ENCODE measurements at places on chromosomes 16 and 17.

GRCh38 chr16:72203401-72203800, 31.4 kb upstream of the PMFBP1 start:
- H3K4me3 ChIP-seq = peak overlapping the region; percentile 31
- DNase-seq = peak; percentile 46
- peak overlapping the region; percentile 79 for H3K27ac ChIP-seq
- no peaks in the 10 kb centered on the region for H3K36me3 ChIP-seq

GRCh38 chr16:89408315-89408714, 82.0 kb downstream of the ANKRD11 start:
- peak overlapping the region; percentile 93 for H3K27ac ChIP-seq
- H3K4me1 ChIP-seq = peaks cover 90% of the 10 kb centered on the region
- H3K4me3 ChIP-seq = no peak overlapping the region
- H3K27me3 ChIP-seq = no peaks in the 10 kb centered on the region
- DNase-seq = no peak
- peaks cover 13% of the 10 kb centered on the region for H3K36me3 ChIP-seq

DNA sequence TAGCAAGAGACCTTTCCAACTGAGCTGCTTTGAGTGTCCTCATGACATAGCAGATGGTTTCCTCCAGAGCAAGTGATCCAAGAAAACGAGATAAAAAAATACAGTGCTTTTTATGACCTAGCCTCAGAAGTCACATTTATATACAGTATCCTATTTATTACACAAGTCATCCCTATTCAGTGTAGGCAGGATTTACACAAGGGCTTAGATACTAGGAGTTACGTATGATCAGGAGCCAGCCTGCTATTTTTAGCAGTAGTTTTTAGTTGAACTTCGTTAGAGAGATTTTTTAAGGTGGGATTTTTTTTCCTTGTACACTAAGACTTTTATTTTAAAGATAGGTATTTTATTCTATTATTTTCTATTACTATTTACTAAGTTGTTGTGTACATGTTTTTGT, 58.4 kb downstream of the PHKB start:
- peaks cover 29% of the 10 kb centered on the region for H3K36me3 ChIP-seq
- no peaks in the 10 kb centered on the region for H3K27me3 ChIP-seq
- peaks cover 14% of the 10 kb centered on the region for H3K4me1 ChIP-seq
- DNase-seq = no peak
- no peak overlapping the region for H3K4me3 ChIP-seq

GRCh38 chr17:75808905-75809621, 24.5 kb downstream of the UNK start:
- H3K36me3 ChIP-seq = peaks cover 11% of the 10 kb centered on the region
- H3K27me3 ChIP-seq = no peaks in the 10 kb centered on the region
- H3K4me1 ChIP-seq = peaks cover 1% of the 10 kb centered on the region
- DNase-seq = no peak
- no peak overlapping the region for H3K27ac ChIP-seq

- DNase-seq = no peak
- peaks cover 8% of the 10 kb centered on the region for H3K4me1 ChIP-seq
- no peak overlapping the region for H3K27ac ChIP-seq
Measured at GRCh38 chr16:19909750-19910322, 25.2 kb upstream of the GPRC5B start.

GRCh38 chr17:57872536-57872935, 22.7 kb upstream of the MRPS23 start:
- DNase-seq = no peak
- peaks cover 93% of the 10 kb centered on the region for H3K27me3 ChIP-seq
- no peaks in the 10 kb centered on the region for H3K36me3 ChIP-seq
- H3K4me1 ChIP-seq = peaks cover 31% of the 10 kb centered on the region
- H3K27ac ChIP-seq = no peak overlapping the region
- H3K4me3 ChIP-seq = no peak overlapping the region

- no peaks in the 10 kb centered on the region for H3K27me3 ChIP-seq
- peaks cover 8% of the 10 kb centered on the region for H3K4me1 ChIP-seq
- no peak for DNase-seq
- no peak overlapping the region for H3K4me3 ChIP-seq
- H3K27ac ChIP-seq = no peak overlapping the region
- H3K36me3 ChIP-seq = peaks cover 7% of the 10 kb centered on the region
Measured at GRCh38 chr17:21174713-21175112, 39.2 kb downstream of the TMEM11 start.

DNA sequence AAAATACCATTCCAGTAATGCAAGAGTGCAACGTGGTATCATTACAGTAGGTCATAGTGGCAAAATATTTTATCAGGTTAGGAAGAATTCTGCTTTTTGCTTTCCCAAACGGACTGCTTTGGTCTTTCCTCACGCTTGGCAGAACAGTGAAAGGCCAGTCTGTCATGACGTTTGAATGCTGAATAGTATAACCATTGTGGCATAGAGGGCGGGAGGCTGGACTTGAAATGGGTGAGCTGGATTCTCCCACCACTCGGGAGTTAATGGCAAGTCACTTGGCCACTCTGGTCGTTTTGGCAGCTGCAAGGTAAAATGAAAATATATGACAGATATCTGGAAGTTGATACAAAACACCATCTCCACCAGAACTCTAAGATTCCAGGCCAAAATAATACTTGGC, 391.2 kb downstream of the MAF start:
- H3K36me3 ChIP-seq = no peaks in the 10 kb centered on the region
- no peak overlapping the region for H3K4me3 ChIP-seq
- H3K27me3 ChIP-seq = peaks cover 4% of the 10 kb centered on the region
- DNase-seq = no peak
- no peaks in the 10 kb centered on the region for H3K4me1 ChIP-seq

DNA sequence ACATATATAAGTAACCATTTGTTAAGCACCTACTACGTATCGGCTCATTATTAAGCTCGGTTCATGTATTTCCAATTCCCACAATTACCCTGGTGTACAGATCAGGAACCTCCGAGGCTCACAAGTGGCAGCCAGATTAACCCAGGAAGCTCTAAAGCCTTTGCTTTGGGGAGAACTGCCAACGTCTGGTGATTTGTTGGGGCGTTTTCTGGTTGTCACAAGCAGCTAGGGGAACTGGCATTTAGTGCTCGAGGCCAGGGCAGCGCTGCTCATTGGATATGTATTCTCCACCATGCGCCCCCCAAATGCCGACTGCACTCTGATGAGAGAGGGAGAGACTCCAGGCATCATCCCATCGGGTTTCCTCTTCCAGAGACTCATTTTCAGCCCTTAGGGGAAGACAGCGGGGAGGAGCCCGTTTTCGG, 541 bp downstream of the ZNF18 start:
- peaks cover 9% of the 10 kb centered on the region for H3K36me3 ChIP-seq
- no peaks in the 10 kb centered on the region for H3K27me3 ChIP-seq
- H3K27ac ChIP-seq = peak overlapping the region; percentile 93
- peaks cover 27% of the 10 kb centered on the region for H3K4me1 ChIP-seq
- H3K4me3 ChIP-seq = peak overlapping the region; percentile 82

DNA sequence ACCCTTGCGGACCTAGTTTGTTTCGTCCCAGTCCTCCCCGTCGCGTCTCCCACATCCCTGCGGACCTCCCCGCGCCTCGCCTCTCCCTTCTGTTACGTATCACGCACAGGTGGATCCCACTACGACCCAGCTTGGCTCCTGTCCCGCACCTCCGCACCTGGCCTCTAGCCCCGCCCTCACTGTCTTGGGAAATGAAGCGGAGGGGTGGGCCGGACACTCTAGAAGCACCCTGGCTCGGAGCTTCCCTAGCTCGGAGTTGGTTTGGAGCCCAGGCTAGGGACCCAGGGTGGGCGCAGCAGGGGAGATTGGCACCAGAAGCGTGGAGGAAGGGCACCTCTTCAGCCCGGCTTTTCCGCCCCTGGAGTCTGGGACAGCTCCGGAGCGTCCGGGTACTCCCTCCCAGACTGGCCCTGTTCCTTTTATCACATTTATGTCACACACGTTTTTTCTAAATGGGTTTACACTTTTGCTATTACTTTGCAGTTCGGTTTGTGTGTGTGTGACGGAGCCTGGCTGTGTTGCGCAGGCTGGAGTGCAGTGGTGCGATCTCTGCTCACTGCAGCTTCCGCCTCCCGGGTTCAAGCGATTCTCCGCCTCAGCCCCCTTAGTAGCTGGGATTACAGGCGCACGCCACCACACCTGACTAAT, 1.4 kb upstream of the CEMP1 start:
- DNase-seq = peak; percentile 77
- peak overlapping the region; percentile 99 for H3K27ac ChIP-seq
- H3K27me3 ChIP-seq = no peaks in the 10 kb centered on the region
- H3K36me3 ChIP-seq = peaks cover 1% of the 10 kb centered on the region
- H3K4me1 ChIP-seq = peaks cover 44% of the 10 kb centered on the region
- peak overlapping the region; percentile 97 for H3K4me3 ChIP-seq

DNA sequence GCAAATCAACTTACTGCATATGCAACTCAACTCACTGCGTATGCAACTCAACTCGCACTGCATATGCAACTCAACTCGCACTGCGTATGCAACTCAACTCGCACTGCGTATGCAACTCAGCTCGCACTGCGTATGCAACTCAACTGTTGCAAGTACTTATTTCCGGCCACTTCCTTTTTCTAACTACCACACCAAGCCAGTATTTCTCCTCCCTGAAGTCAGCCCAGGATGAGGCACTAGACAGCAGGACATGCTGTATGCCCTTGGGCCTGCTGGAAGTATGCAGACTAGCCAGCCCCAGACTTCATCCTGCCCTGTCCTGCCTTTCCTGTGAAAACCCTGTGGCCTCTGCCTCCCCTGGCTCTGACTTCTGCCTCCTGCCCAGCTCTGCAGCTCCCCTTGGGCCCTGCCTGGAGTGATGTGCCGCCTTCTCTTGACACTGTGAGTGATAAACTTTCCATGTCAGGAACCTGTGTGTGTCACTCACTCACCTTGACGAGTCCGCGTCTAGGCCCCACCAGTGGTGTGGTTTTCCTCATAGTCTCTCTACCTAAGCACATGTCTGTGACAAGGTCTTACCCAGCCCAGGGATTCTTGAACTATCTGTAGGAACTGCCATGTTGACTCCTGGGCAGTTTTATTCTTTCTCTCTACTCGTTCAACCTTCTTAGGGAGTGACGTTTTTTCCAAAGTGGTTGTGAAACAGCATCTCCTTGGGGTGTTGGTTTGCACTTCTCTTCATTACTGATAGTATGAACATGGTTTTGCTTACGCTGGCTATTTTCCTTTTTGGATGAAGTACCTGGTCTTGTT, 16.4 kb downstream of the ZNF778 start:
- peaks cover 3% of the 10 kb centered on the region for H3K4me1 ChIP-seq
- H3K27me3 ChIP-seq = no peaks in the 10 kb centered on the region
- DNase-seq = no peak
- peaks cover 48% of the 10 kb centered on the region for H3K36me3 ChIP-seq

DNA sequence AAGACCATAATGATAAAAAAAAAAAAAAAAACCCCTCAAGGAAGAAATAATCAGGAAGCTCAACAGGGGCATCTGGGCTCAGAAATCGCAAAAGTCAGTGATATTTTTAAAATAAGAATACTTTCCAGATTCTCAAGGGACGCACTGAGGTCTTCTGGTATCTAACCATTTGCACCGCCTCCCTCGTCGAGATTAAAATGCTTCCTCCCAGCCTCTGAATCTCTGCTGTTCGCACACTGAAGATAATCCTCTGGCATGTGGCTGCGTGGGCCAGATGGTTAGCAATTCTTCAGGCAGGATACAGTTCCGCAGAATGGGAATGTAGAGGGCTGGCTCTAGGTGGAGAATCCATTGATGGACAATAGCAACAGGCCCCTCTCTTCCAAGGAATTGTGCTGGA, 211.7 kb upstream of the CDH5 start:
- H3K36me3 ChIP-seq = peaks cover 3% of the 10 kb centered on the region
- peaks cover 14% of the 10 kb centered on the region for H3K4me1 ChIP-seq
- DNase-seq = no peak
- H3K27ac ChIP-seq = no peak overlapping the region
- H3K4me3 ChIP-seq = no peak overlapping the region

GRCh38 chr17:83099570-83100181, 20.3 kb downstream of the METRNL start:
- H3K36me3 ChIP-seq = no peaks in the 10 kb centered on the region
- no peaks in the 10 kb centered on the region for H3K4me1 ChIP-seq
- H3K4me3 ChIP-seq = no peak overlapping the region
- no peak overlapping the region for H3K27ac ChIP-seq

DNA sequence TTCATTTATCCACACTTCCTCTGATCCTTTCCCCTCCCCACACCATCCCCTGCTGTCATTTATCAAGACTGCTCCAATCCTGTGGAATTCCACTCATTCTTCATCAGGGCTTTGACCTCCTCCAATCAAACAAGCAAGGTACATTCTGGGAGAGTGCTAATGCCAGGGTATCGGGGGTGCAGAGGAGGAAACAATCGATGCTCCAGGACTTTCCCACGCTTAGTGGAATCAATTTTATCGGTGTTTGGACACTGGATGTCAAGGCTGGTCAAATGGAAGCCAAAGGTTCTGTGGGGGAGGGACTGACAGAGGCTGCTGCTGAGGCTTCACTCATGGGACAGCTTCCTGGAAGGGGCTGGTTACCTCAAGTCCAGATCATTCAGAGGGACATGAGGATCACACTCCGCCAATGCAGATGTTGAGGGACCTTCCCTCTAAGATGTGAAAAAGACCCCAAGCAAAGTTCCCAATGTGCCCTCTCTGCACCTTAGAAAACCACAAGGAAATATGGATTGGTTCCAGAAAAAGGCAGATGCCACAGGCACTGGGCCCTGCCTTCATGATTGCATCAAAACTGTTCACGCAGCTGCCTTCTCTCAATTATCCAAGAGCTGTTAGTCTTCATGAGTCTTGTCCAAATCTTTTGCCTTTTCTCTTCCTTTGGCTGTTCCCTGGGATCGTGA, 44.7 kb upstream of the SOX9 start:
- H3K27me3 ChIP-seq = no peaks in the 10 kb centered on the region
- H3K4me1 ChIP-seq = peaks cover 2% of the 10 kb centered on the region
- H3K27ac ChIP-seq = no peak overlapping the region
- no peak for DNase-seq
- H3K4me3 ChIP-seq = no peak overlapping the region
- H3K36me3 ChIP-seq = no peaks in the 10 kb centered on the region

- H3K27ac ChIP-seq = no peak overlapping the region
- peak; percentile 41 for DNase-seq
- no peak overlapping the region for H3K4me3 ChIP-seq
Measured at GRCh38 chr17:46818929-46819859, 702 bp upstream of the WNT3 start.

- peaks cover 46% of the 10 kb centered on the region for H3K4me1 ChIP-seq
- H3K4me3 ChIP-seq = no peak overlapping the region
- DNase-seq = no peak
- peak overlapping the region; percentile 64 for H3K27ac ChIP-seq
- no peaks in the 10 kb centered on the region for H3K27me3 ChIP-seq
Measured at GRCh38 chr16:30069611-30070462, 4.3 kb downstream of the ALDOA start.

- peaks cover 41% of the 10 kb centered on the region for H3K36me3 ChIP-seq
- H3K4me3 ChIP-seq = no peak overlapping the region
- DNase-seq = no peak
- H3K27me3 ChIP-seq = no peaks in the 10 kb centered on the region
Measured at GRCh38 chr17:80930335-80931279, 61.0 kb upstream of the CHMP6 start.

GRCh38 chr17:7916808-7917207, 719 bp upstream of the RNF227 start:
- peaks cover 41% of the 10 kb centered on the region for H3K4me1 ChIP-seq
- H3K27ac ChIP-seq = peak overlapping the region; percentile 82
- DNase-seq = no peak
- H3K27me3 ChIP-seq = peaks cover 4% of the 10 kb centered on the region
- peaks cover 6% of the 10 kb centered on the region for H3K36me3 ChIP-seq

- H3K27ac ChIP-seq = no peak overlapping the region
- no peak overlapping the region for H3K4me3 ChIP-seq
- no peaks in the 10 kb centered on the region for H3K27me3 ChIP-seq
- no peaks in the 10 kb centered on the region for H3K4me1 ChIP-seq
- no peaks in the 10 kb centered on the region for H3K36me3 ChIP-seq
Measured at GRCh38 chr17:63039342-63039741, 73.3 kb downstream of the TANC2 start.

GRCh38 chr16:29736764-29737163, 9.0 kb downstream of the C16orf54 start:
- peak overlapping the region; percentile 35 for H3K27ac ChIP-seq
- H3K4me1 ChIP-seq = peaks cover 72% of the 10 kb centered on the region
- H3K4me3 ChIP-seq = no peak overlapping the region
- H3K27me3 ChIP-seq = no peaks in the 10 kb centered on the region
- no peak for DNase-seq

All from activated naive CD4-positive, alpha-beta T cell treated with anti-CD3 and anti-CD28 coated beads, Interleukin-2, amount 10 ng/mL, durations not matched to agents 7 days and 5 days (primary cell).